ENCODE measurements at places on chromosomes 5 and 9.

GRCh38 chr9:114852050-114852594 lies 46.3 kb upstream of the TNFSF15 start:
- DNase-seq: no peak

- DNase-seq: peak; percentile 45
These were observed 82.1 kb downstream of the GRIA1 start for GRCh38 chr5:153572411-153573145.

- DNase-seq: no peak
These were observed 102.5 kb upstream of the PANK3 start for GRCh38 chr5:168681556-168682183.

- no peak for DNase-seq
These were observed 21.7 kb upstream of the HOMER1 start for GRCh38 chr5:79535477-79536192.

DNA sequence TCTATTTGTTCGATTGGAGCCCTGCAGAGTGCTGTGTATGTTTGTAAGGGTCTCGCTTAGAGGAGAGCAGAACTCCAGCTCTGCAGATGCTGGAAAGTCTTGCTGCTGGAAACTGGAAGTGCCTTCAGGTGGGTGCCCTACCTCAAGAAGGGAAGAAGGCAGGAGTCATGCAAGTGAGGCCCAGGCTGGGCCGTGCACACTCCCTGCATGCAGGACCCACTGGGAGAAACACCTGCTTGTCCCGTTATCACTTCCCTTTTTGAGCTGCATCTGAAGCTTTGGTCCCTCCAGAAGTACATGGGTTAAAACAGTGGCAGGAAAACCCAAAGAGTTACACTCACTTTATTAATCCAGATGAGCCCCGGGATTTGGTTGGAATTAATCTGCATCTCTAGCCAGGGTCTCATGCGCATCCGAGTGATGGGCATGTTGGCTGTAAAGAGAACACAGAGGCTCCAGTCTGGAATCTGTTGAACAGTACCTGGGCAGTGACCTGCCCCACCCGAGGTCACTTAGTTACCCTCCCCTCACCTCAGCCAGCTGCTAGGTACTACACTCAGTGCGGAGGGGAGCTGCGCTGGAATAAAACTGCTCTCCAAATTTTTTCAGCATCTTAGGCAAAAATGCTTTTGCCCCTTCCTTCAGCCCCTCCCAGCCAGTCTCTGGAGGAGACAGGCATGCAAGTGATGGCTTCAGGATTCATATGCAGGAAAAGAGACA lies 1.4 kb downstream of the IRF1 start:
- no peak for DNase-seq

- no peak for DNase-seq
These were observed 222.1 kb downstream of the HSPA4 start for GRCh38 chr5:133273661-133274596.

DNA sequence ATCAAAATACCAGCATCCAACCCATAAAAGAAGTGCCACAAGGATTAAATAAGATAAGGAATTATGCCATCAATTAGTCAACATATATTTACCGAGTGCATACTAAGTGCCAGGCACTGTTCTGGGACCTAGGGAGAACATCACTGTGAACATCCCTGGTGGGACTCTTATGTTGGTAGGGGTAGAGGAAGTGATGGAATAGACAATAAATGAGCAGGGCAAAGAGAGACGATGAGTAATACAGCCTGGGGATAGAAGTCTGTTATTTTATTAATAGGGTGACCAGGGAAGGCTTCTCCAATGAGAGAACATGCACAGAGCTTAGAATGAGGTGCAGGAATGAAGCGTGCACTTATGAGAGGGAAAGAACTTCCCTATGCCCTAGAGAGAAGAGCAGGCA lies 47.4 kb upstream of the VLDLR start:
- DNase-seq: no peak

- no peak for DNase-seq
These were observed 141.5 kb upstream of the FER start for GRCh38 chr5:108606185-108606584.

GRCh38 chr5:118243613-118244012 lies 744.7 kb downstream of the DTWD2 start:
- no peak for DNase-seq

GRCh38 chr9:107034831-107035230 lies 171.9 kb downstream of the ZNF462 start:
- DNase-seq: no peak

- no peak for DNase-seq
These were observed 33.5 kb downstream of the SHC3 start for GRCh38 chr9:89145097-89145496.

DNA sequence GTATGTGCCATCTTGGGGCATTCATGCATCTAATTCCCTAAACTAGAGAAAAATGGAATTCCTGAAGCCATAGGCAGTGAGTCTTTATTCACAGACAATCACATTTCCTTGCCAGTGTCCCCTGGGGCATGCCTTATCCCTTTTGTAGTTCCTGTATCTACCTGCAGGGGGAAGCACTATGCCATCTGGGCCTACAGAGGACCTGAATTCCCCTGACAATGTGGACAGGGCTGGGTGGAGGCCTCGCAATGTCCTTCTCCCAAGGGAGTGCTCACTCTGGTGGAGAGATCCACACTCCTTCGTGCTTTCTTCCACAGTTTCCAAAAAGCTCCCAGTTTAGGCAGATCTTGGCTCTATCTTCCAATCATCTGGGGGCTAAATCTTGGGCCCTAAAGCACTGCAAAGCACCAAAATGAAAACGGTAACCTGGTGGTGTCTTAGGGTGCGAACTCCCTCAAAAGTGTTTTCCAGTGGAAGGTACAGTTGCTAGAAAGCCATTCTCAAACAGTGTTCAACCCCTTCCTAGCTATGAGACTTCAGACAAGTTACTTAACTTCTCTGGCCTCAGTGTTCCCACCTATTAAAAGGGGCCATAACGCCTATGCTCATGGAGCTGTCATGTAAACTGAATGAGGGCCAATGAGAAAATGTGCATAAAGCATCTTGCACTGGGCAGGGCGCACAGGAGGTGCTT lies 17.5 kb downstream of the WHRN start:
- DNase-seq: no peak

DNA sequence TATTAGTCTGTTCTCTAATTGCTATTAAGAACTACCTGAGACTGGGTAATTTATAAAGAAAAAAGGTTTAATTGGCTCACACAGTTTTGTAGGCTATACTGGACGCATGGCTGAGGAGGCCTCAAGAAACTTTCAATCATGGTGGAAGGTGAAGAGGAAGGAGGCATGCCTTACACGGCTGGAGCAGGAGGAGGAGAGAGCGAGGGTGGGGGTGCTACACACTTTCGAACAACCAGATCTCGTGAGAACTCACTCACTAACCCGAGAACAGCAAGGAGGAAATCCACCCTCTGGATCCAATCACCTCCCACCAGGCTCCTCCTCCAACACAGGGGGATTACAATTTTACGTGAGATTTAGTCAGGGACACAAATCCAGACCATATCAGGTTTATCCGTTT lies 90.0 kb downstream of the RMI1 start:
- no peak for DNase-seq

DNA sequence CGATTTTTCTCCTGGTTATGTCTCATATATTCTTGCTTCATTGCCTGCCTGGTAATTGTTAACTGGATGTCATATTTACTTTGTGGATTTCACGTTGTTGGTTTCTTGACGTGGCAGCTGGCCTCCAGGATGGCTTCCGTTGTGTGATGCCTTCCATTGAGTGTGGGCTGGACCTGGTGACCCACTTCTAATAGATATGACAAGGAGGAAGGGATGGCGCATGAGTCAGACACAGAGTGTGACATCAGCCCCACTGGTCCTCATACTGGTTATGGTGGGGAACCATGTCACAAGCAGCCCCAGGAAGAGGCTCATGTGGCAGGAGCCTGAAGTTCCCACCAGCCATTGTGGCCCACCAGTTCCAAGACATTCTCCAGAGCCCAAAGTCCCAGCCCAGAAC lies 6.4 kb upstream of the PAEP start:
- DNase-seq: no peak

- DNase-seq: no peak
These were observed 2041.4 kb upstream of the CDH9 start for GRCh38 chr5:29079771-29080170.

DNA sequence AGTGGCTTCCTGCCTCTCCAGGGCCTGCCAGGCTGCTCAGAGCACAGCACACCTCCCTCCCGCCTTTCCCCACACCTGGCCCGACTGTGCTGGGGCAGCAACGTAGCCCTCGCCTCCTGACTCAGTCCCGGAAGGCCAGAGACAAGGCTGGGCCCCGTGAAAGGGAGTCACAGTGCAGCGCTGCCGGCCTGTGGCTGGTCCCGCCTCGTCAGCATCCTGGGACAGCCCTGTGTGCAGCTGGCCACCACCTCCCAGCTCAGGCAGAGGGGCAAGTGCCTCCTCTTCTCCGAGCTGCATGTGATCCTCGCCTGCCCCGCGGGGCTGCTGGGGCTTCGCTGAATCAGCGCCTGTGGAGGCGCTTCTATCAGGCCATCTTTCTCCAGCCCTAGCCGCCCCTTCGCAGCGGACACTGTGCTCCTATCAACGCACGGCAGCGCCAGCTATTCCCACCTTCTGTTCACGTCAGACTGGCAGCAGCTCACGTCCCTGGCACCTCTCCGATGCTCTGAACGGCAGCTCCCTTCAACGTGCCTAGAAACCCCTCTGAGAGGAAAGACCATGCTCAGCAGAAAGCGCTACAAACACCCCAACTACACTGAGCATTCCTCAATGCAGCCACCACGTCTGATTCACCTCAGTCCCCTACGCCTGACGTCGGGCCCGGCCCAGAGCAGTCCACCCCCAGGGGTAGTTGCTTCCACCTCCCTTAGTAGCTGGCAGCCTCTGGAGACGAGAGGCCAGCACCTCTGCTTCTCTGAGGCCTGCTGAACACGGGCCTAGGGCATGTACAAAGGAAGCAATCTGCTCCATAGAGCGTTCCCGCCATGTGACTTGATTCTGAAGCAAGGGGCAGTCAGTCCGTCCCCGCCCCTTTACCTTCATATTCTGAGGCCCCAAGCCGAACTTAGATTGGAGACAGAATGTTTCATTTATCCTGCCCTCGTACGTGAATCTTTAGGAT lies 78.8 kb downstream of the GPR21 start:
- no peak for DNase-seq

GRCh38 chr9:122059955-122060324 lies 33.2 kb downstream of the TTLL11 start:
- DNase-seq: no peak
